ENCODE measurements at places on chromosomes 6 and 20.

DNA sequence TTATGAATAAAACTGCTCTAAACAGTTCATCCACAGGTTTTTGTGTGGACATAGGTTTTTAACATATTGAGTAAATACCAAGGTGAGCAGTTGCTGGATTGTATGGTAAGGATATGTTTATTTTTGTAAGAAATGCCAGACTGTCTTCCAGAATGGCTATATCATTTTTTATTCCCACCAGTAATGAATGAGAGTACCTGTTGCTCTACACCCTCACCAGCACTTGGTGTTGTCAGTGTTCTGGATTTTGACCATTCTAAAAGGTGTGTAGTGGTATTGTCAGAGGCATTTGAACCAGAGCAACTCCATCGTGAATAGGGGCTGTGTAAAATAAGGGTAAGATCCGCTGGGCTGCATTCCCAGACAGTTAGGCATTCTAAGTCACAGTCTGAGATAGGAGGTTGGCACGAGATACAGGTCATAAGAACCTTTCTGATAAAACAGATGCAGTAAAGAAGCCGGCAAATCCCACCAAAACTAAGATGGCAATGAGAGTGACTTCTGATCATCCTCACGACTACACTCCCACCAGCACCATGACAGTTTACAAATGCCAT, 12.9 kb upstream of the NT5E start:
- no peak for DNase-seq

GRCh38 chr6:155272353-155273232, 8.8 kb downstream of the CLDN20 start:
- DNase-seq = no peak

- DNase-seq = no peak
Observed at GRCh38 chr20:20713244-20713765, 861 bp upstream of the RALGAPA2 start.

- DNase-seq = no peak
Observed at GRCh38 chr6:5567352-5567751, 306.0 kb downstream of the FARS2 start.

- no peak for DNase-seq
Observed at GRCh38 chr6:89530982-89531381, 98.0 kb downstream of the ANKRD6 start.
